ENCODE measurements at places on chromosomes 5 and 9. TPM values are rescaled to one million over a fixed set of nuclear protein-coding genes. Genes with fewer than 3 reads are reported as not detected.

GRCh38 chr5:1507961-1508658 lies 15.7 kb downstream of the LPCAT1 start:
- no peaks in the 10 kb centered on the region for H3K27me3 ChIP-seq
- no peak for DNase-seq
- peaks cover 9% of the 10 kb centered on the region for H3K36me3 ChIP-seq
- H3K27ac ChIP-seq = no peak overlapping the region

Gene NME5
- total RNA-seq = not detected

Gene PCDHGA3
- total RNA-seq = not detected

Gene ERCC8
- total RNA-seq = 10.0 TPM

Gene ELOVL7
- 0.42 TPM for total RNA-seq
